ENCODE measurements at places on chromosomes 6 and 20. TPM values are rescaled to one million over a fixed set of nuclear protein-coding genes. Genes with fewer than 3 reads are reported as not detected.

Gene UBD
- not detected for total RNA-seq

DNA sequence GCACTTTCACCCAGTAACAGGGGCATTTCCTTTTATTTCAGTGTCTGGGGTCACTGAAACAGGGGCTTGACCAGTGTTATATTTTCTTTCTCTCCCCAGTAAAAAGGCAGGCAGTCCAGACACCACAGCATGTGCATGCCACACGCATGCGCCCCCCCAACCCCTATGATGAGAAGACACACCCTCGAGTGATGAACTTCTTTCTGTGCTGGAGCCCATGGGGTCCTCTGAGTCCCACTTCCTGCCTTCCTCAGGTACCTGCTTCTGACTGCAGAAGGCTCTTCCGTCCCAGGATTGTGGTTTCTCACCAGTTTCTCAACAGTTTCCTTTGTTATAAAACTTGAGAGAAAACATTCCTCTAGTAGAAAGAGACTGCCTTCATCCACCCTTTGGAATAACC is 45.7 kb upstream of the TMEM181 start:
- DNase-seq, result no peak

GRCh38 chr6:24537771-24538385 is 43.1 kb downstream of the ALDH5A1 start:
- no peak for DNase-seq

GRCh38 chr6:82166493-82166892 is 81.1 kb downstream of the IBTK start:
- DNase-seq, result no peak

DNA sequence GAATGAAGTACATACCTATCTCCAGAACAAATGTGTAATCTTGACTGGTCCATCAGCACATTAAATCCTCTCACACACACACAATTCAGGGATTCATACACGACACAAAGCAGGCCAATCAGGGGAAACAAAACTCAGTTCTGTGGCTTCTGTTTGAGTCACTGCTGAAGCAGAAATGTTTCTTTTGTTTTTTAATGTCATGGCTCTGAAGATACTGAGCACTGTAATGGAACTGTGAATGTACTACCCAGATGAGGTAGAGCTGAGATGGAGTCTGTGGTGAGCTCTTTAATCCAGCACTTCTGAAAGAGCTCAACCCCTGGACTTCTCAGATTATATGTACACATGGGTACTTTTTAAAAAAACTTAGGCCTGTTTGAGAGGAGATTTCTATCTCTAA is 116.4 kb downstream of the THEMIS start:
- no peak for DNase-seq

DNA sequence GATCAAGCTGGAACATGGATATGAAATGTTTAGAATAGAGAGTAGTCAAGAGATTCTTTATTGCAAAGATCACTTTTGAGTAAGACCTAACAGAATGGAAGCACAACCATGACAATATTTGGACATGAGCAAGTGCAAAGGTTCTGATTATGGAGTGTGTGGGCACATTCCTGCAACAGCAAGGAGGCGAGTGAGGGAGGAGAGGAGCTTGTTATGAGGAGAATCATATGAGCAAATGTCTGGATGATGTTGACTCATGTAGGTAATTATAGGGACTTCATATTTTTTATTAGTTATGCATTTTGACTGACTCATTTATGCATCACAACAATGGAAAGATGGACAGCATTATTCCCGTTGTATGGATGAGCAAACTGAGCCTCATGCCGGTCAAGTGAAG is 100.8 kb upstream of the SLC35B3 start:
- DNase-seq, result no peak

GRCh38 chr6:144534180-144534579 is 249.0 kb downstream of the UTRN start:
- DNase-seq, result no peak

Gene MEI4
- not detected for total RNA-seq

- peak; percentile 83 for DNase-seq
Measured at GRCh38 chr20:62364911-62365736, 2.0 kb downstream of the LAMA5 start.

Gene KIF25
- total RNA-seq, result 0.24 TPM

DNA sequence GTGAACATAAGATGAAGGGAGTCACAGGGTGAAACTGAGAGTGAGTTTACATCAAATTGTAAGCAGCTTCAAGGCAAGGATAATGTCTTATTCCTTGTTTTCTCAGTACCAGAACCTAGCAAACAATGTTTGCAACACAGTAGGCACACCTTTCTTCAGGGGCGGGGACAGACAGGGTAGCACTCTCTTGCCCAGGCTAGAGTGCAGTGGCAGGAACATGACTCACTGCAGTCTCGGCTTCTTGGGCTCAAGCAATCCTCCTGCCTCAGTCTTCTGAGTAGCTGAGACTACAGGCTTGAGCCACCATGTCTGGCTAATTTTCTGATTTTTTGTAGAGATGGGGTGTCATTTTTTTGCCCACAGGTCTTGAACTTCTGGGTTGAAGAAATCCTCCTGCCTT is 299.8 kb downstream of the CD83 start:
- no peak for DNase-seq

Gene HLA-DRA
- 94.0 TPM for total RNA-seq

GRCh38 chr20:35636095-35636494 is 20.5 kb downstream of the SPAG4 start:
- peak; percentile 6 for DNase-seq

DNA sequence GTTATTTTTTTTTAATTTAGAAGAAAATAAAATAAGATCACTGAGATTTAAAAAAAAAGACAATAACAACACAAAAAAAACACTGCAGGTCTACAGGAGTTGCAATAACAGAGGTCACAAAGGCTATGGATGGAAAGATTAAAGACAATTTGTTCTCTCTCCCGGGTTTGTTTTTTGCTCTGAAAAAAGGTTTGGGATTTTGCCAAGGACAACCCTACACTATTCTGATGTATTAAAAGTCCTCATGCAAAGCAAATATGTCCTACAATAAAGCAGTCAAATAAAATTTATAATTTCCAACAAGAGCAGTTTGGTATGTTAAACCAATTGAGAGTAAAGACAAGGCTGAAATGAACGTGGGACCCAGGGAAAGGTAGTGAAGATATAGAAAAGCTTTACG is 55.6 kb downstream of the PTPRK start:
- no peak for DNase-seq

DNA sequence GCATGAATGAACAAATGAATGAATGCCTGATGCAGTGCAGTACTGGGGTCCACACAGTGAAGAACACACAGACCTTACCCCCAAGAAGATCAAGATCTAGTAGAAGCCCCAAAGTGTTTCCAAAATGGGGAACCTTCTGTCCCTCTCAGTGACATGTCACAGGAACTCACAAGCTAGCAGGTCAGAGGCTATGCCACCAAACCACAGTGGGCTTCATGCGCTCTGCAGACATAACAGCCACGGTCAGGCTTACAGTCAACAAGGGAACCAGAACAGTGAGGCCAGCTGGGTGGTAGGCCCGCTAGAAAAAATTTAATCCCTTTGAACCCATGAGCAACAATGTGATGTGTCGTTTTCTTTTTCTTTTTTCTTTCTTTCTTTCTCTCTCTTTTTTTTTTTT is 20.2 kb upstream of the ARFGEF2 start:
- no peak for DNase-seq

Measured in cardiac septum (tissue), 1 donor.